Stimulated activated CD8-positive, alpha-beta memory T cell treated with anti-CD3 and anti-CD28 coated beads, Interleukin-4, amount 100 ng/mL, for 1 hour (primary cell): ENCODE measurements at places on chromosomes 5 and 9.

GRCh38 chr5:107195890-107196395 lies 474.8 kb downstream of the EFNA5 start:
- no peak for DNase-seq

DNA sequence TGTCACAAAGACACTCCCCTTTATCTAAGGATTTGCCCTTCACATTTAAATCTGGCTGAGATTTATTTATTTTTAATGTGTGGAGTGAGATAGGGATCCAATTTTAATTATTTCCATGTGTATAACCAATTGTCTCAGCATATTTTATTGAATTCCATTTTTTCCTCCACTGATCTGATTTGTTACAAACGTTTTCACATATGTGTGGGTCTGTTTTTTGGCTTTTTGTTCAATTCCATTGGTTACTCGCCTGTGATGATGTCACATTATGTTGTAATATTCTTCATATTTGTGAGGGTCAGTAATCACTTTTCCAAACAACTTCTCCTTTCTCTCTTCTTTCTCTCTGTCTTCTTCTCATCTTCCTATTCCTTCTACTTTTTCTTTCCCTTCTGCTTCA lies 278.3 kb upstream of the RFX3 start:
- DNase-seq, result no peak

- DNase-seq, result peak; percentile 7
Observed at GRCh38 chr5:151772029-151772845, 483 bp downstream of the G3BP1 start.

DNA sequence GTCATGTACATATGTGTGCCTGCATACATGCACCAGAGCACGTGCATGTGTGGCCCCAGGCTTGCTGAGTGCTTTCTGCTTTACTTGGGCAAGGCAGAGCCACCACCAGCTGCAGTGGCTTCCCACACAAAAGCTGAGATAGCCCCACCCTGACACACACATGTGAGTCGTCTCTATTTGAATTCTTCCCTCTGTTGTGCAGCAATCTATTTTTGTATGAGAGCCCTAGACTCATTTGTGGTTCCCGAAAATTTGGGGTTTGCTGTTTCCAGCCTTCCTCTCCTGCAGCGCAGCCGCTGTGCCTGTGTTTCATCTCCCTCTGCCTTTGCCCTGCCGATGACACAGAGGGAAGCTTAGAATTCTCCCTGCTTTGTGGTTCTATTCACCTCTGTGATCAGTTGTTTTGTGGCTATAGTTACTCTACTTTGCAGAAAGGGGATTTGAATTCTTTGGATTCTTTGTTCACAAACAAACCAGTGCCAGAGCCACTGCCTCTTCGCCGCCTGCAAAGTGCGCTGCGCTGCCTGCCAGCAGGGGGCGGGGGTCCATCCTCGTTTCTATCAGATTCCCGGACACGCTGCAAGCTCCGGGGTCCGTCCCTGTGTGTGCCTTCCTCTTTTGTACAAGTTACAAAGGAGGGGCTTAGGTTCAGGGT lies 95.8 kb upstream of the DAP start:
- no peak for DNase-seq

DNA sequence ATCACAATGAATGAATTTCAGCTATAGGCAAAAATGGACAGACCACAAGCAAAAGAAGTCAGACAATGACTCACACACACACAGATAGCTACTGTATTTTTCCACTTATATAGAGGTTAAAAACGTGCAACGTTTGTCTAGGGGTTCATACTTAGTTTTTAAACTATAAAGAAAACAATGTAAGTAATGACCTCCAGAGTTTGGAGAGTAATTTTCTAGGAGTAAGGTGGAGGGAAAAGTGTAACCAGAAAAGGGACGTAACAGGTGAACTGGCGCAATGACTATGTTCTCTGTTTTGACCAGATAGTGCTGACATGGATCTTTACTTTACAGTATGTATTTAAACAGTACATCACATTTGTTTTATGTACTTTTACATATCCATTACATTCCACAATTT lies 51.1 kb downstream of the FNIP1 start:
- no peak for DNase-seq

GRCh38 chr5:158563760-158564390 lies 535.8 kb downstream of the EBF1 start:
- DNase-seq, result no peak

DNA sequence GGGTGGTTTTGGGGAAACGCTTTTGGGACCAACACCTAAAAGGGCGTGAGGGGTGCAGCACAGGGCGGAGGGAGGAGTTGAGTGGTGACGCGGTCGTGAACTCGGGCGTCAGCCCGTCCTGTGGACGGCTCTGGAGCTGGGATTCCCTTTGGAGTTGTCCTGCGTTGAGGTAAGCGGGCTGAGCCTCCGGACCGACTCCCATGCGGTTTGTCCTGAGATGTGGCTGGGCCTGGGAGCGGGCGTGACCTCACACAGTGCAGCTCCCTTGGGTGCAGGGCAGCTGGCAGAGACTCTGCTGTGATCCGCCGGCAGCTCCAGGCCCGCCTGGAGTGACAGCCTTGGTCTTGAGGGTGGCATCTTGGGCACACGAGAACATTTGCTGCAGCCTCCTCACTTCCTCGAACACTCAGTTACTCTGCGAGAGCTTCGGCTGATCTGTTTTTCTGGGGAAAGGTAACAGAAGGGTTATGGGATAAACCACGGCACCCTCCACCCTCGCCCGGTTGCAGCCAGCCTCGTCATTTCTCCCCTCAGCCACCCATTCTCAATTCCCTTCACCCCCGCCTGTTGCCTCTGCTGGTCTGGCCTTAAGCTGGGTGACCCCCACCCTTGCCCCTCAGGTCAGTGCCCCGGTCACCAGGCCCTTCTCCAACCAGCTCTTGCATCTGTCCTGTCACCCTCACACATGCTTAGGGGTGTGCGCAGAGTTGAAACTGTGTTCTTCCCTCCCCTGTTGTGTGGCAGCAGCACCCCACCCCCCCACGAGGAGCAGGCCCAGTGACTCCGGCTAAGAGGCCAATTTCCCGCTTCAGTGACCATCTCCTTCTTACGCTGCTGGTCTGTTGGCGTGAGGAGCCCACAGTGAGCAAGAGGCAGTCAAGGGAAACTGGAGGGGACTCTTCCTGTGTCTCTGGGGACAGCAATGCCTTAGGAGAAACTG lies 94.2 kb upstream of the COL5A1 start:
- DNase-seq, result no peak

GRCh38 chr5:139733698-139734538 lies 61.7 kb upstream of the PSD2 start:
- DNase-seq, result no peak

DNA sequence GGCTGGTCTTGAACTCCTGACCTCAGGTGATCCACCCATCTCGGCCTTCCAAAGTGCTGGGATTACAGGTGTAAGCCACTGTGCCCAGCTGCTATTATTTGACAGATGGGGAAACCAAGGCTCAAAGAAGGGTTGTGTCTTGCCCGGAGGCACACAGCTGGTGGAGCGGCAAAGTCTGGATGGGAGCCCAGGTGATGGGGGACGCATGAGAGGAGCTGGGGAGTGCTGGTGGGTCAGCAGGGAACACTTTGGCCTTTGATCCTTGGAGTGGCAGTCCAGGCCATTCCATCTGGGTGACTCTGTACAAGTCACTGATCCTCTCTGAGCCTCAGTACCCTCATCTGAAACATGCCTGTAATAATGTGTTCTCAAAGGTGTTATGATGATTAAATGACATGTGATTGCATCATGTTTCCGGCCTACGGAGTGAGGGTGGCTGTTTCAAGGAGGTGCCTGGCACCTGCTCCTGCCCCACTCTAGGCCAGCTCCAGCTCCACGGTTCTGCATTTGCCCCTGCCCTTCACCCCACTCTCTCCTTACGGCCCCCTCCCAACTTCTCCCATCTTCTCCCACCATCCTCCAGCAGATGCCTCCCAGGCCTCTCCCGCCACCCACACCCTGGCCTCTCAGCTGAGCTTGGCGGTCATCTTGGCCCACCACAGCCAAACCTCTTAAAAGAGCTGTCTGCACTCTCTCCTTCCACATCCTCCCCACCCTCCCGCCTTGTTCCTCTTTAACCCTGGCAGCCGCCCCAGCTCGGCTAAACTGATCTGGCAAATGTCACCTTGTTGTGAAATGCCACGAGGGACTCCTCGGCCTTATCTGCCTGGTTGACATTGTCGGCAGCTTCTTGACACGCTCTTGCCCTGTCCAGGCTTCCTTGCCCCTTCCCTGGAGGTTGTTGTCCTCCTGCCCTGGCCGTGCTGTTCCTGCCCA lies 5.5 kb upstream of the DBN1 start:
- DNase-seq, result no peak

GRCh38 chr5:142222225-142222865 lies 102.5 kb downstream of the SPRY4 start:
- no peak for DNase-seq

DNA sequence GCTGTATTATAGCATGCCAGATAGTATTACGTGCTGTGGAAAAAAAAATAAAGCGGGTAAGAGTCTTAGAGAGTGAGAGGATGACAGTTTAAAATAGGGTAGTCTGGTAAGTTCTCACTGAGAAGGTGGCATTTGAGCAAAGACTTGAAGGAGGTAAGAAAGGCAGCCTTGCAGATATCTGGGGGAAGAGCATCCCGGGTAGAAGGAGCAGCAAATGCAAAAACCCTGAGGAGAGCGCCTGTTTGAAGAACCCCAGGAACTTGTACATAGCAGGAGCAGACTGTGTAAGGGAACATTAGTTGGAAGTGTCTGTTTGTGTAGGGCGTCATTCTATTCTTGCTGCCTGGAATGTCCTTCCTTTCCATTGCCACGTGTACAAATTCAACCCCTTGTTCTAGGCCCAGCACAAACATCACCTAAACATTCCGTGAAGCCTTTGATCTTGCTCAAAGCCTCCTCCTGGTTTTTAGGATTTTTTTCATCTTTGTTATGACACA lies 2.6 kb downstream of the AP3S1 start:
- no peak for DNase-seq

DNA sequence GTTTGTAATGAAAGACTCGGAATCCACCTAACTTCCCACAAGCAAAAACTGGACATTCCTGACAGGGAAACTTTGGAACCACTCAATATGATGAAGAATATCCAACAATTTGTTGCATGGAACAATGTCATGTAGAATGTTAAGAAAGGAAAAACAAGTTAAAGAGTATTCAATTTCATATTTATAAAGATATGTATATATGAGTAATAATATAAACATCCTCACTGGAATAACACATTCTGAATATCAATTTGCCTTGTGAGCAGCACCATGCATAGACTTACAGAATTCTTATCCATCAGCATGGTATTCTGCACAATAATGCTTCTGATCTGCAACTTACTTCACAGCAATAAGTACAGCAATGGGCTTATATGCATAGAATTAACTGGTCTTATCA lies 650.3 kb downstream of the SEMA5A start:
- DNase-seq, result no peak

- DNase-seq, result no peak
Observed at GRCh38 chr9:83034026-83034425, 28.9 kb downstream of the RASEF start.

- DNase-seq, result no peak
Observed at GRCh38 chr5:151388960-151389359, 41.6 kb upstream of the SLC36A2 start.

GRCh38 chr9:70554881-70555280 lies 140.4 kb upstream of the KLF9 start:
- no peak for DNase-seq

DNA sequence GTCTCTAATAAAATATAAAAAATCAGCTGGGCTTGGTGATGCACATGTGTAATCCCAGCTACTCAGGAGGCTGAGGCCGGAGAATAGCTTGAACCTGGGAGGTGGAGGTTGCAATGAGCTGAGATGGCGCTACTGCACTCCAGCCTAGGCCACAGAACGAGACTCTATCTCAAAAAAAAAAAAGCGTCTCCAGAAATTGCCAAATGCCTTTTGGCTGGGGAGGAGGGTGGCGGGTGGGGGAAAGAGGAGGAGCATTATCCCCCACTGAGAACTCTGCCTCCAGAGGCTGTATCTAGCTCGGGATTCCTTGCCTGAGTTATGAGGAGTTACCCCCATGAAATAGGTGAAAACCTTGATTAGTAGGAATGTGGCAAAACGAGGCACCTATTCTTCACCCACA lies 4.8 kb downstream of the ROPN1L start:
- no peak for DNase-seq

GRCh38 chr9:136942112-136942880 lies 2.2 kb downstream of the FBXW5 start:
- DNase-seq, result no peak

DNA sequence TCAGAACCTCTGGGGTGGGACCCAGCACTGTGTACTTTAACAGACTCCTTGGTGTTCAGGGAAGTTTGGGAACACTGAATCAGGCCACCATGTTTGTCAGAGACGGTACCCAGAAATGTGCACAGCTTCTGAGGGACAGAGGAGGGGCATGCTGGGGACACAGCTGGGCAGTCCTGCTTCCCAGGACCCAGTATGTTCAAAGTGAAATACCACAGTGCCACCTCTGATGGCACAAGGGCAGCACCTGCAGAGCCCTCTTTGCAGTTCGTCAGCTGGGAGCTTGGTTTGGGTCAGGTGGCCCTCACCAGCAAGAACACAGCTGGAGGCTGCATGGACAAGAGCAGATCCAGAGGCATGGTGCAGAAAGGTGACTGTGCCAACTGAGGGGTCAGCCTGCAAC lies 51.2 kb downstream of the NDST1 start:
- DNase-seq, result no peak

DNA sequence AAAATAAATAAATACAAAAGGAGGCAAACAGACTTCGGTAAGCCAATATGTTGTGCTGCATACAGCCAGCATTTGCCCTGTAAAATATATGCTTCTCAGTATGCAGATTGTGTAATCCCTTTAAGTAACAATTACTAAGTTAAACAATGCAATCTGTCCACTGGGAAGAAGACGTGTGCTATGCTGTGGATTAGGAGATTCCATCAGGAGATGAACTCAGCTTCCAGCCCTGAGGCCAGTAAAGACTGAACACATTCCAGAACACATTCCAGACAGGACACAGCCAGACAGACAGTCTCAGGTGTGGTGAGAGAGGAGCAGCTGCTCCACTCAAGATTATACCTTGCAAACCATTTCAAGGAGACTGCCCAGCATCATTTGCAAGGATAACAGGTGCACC lies 97.8 kb downstream of the MPDZ start:
- no peak for DNase-seq

DNA sequence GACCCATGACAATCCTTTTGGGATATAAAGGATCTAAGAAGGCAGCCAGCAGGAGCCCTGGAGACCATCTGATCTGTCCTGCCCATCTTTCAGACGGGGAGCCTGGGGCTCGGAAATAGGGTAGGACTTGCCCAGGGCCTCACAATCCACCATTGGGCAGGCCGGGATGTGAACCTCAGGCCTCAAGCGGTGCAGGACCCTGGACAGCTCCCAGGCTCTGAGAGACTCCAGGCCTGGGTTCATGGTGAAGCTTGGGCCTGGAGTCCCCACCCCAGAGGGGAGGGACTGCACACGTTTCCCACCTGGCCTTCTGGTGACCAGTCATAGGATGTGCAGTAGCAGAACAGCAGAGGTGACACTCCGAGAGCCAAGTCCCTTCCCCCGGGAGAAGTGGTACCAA lies 36.6 kb upstream of the RAPGEF1 start:
- DNase-seq, result no peak
